ENCODE measurements at places on chromosomes 1 and 21. TPM values are rescaled to one million over a fixed set of nuclear protein-coding genes. Genes with fewer than 3 reads are reported as not detected.

MSH4 gene
- total RNA-seq, result 0.27 TPM

NLRP3 gene
- not detected for total RNA-seq

CA14 gene
- not detected for total RNA-seq

DISP1 gene
- total RNA-seq, result 2.2 TPM

CRYAA gene
- total RNA-seq, result not detected

TRPM2 gene
- total RNA-seq, result not detected

RGSL1 gene
- total RNA-seq, result not detected

ARTN gene
- 6.9 TPM for total RNA-seq

ADAM30 gene
- total RNA-seq, result not detected

KHDRBS1 gene
- 44.3 TPM for total RNA-seq

All from myocyte (in vitro differentiated cells).